Neuronal stem cell (in vitro differentiated cells): ENCODE measurements at places on chromosomes 16 and 17.

GRCh38 chr16:15672514-15673167, 22.6 kb downstream of the NDE1 start:
- H3K27ac ChIP-seq, result no peak overlapping the region
- H3K4me1 ChIP-seq, result no peaks in the 10 kb centered on the region
- peaks cover 15% of the 10 kb centered on the region for H3K36me3 ChIP-seq
- no peaks in the 10 kb centered on the region for H3K27me3 ChIP-seq

- H3K4me3 ChIP-seq, result no peak overlapping the region
- no peak overlapping the region for H3K27ac ChIP-seq
- no peaks in the 10 kb centered on the region for H3K36me3 ChIP-seq
- H3K27me3 ChIP-seq, result no peaks in the 10 kb centered on the region
- no peak for DNase-seq
Observed at GRCh38 chr16:17206712-17207111, 264.0 kb downstream of the XYLT1 start.

DNA sequence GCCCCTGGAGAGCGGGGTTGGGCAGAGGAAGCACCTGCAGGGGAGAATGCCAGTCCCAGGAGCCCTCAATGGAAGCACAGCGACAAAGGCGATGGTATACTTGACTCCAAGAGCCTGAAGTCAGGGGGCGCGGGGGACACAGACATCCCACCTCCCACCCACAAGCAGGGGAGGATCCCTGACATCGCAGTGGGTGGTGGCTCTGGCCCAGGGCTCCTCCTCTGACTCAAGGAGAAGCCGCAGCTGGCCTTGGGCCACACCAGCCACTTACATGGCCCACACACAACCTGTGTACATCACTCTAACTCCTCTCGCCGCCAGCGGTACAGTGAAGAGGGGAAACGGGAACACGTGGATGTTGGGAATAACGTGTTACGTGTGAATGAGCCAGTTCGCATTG, 44.3 kb downstream of the FZD2 start:
- H3K36me3 ChIP-seq, result no peaks in the 10 kb centered on the region
- H3K4me1 ChIP-seq, result peaks cover 20% of the 10 kb centered on the region

GRCh38 chr16:68289202-68289601, 21.5 kb downstream of the SLC7A6OS start:
- no peak overlapping the region for H3K4me3 ChIP-seq
- peaks cover 1% of the 10 kb centered on the region for H3K4me1 ChIP-seq

GRCh38 chr17:40531051-40531991, 29.9 kb upstream of the TNS4 start:
- H3K27ac ChIP-seq, result no peak overlapping the region
- no peak overlapping the region for H3K4me3 ChIP-seq
- no peaks in the 10 kb centered on the region for H3K27me3 ChIP-seq
- no peaks in the 10 kb centered on the region for H3K36me3 ChIP-seq

DNA sequence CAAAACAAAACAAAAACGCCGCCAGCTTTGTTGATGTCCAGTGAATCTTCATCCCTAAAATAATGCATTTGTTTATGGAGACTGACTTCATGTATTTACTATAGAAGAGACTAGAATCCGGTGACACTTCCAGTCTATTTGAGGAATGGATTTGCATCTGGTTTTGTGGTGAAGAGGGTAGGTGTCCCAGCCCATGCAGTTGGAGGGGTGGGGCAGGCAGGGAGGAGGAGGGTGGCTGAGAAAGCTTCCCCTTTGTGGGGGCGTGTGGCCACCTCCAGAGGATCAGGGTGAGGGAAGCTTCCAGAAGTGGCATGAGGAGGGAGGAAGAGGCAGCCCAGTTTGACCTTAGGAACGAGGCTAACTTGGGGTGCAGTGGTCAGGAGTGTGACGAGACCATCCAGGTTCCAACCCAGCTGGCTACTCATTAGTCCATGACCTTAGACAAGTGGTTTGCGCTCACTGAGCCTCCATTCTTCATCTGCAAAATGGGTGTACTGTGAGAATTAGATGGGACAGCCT, 69.5 kb downstream of the CMIP start:
- no peaks in the 10 kb centered on the region for H3K27me3 ChIP-seq
- DNase-seq, result no peak
- peaks cover 17% of the 10 kb centered on the region for H3K4me1 ChIP-seq
- no peak overlapping the region for H3K27ac ChIP-seq

GRCh38 chr17:28298449-28298848, 20.6 kb upstream of the TMEM97 start:
- H3K4me3 ChIP-seq, result no peak overlapping the region
- no peak overlapping the region for H3K27ac ChIP-seq
- DNase-seq, result no peak
- H3K36me3 ChIP-seq, result no peaks in the 10 kb centered on the region

- DNase-seq, result no peak
- H3K27ac ChIP-seq, result no peak overlapping the region
- no peaks in the 10 kb centered on the region for H3K4me1 ChIP-seq
- no peaks in the 10 kb centered on the region for H3K27me3 ChIP-seq
- H3K4me3 ChIP-seq, result no peak overlapping the region
Observed at GRCh38 chr17:69749911-69750310, 325.1 kb upstream of the KCNJ16 start.

DNA sequence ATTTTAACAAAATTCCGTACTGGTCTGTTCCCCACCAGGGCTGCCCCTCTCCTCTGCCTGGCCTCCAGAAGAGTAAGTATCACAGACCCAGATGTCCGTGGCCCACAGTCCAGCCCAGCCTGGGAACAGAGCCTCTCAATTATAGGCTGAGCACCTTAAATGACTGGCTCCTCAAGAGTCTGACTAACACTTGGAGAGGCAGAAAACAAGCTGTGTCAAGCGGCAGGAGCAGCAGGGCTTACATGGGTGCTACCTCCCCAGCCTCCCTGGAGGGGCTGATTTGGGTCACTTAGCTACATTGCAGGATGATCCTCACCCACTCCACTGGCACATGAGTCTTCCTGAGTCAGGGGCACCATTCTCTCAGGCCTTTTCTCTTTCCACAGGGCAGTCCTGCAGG, 209.7 kb downstream of the COPRS start:
- H3K4me1 ChIP-seq, result no peaks in the 10 kb centered on the region
- H3K27me3 ChIP-seq, result no peaks in the 10 kb centered on the region
- no peak for DNase-seq
- peak overlapping the region; percentile 41 for H3K4me3 ChIP-seq
- no peaks in the 10 kb centered on the region for H3K36me3 ChIP-seq

GRCh38 chr16:89105599-89106151, 12.0 kb downstream of the ACSF3 start:
- DNase-seq, result no peak
- no peaks in the 10 kb centered on the region for H3K4me1 ChIP-seq
- H3K27ac ChIP-seq, result no peak overlapping the region
- H3K4me3 ChIP-seq, result no peak overlapping the region
- peaks cover 84% of the 10 kb centered on the region for H3K36me3 ChIP-seq
- H3K27me3 ChIP-seq, result no peaks in the 10 kb centered on the region

DNA sequence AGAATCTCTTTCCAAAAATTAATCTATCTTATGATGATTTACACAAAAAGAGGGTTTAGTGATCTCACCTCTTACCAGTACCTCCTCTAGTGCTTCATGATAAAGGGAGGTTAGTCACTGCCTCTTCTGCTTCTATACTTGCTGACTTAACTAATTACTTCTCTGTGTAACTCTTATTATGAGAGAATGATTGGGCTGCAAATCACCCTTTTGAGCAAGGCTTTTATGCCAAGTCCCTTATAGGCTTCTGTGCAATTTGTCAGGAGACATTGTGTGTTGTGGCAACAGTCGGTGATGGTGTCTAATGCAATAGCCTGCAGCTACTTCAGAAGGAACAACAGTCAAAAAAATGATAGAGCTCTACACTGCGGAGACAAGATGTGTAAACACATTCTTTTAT, 1568.1 kb upstream of the GOT2 start:
- H3K4me3 ChIP-seq, result no peak overlapping the region
- H3K36me3 ChIP-seq, result no peaks in the 10 kb centered on the region
- no peak for DNase-seq
- no peaks in the 10 kb centered on the region for H3K27me3 ChIP-seq
- H3K4me1 ChIP-seq, result no peaks in the 10 kb centered on the region
